ENCODE measurements at places on chromosomes 2 and 18.

- peak; percentile 41 for DNase-seq
Observed at GRCh38 chr2:33477473-33478468, 1.3 kb downstream of the RASGRP3 start.

DNA sequence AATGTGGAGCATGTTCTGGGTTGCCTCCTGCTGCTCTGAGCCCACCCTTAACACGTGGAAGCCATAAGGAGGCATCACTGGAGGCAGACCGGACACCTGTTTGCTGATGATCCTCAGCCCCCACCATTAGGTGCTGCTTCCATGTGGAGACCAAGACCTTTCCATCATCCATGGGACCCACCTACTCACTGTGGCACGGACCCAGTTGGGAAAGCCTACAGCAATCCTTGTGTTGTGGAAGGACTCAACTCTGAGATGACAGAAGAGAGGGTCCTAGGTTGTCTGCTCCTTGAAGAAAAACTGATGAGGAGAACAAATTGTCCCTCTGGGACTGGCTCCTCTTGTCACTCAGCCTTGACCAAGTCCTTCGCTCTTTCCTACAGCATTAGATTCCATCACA lies 86.5 kb upstream of the RAB12 start:
- no peak for DNase-seq

DNA sequence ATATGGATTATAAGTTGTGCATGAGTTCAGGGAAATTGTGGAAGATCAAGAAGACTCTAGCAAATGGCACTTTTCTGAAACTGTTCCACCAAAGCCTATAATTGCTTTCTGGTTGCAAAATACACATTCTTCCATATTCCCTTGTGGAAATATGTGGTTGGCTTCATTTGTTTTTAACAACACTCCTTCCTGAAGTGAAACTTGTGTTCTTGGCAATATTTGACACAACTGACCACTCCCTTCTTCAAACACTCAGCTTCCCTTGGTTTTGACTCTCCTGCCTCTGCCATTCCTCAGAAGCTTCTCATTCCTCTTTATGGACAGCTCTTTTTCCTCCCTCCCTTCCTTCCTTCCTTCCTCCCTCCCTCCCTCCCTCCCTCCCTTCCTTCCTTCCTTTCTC lies 192.3 kb downstream of the PMAIP1 start:
- no peak for DNase-seq

GRCh38 chr18:21162786-21163185 lies 51.2 kb upstream of the ROCK1 start:
- DNase-seq = no peak

DNA sequence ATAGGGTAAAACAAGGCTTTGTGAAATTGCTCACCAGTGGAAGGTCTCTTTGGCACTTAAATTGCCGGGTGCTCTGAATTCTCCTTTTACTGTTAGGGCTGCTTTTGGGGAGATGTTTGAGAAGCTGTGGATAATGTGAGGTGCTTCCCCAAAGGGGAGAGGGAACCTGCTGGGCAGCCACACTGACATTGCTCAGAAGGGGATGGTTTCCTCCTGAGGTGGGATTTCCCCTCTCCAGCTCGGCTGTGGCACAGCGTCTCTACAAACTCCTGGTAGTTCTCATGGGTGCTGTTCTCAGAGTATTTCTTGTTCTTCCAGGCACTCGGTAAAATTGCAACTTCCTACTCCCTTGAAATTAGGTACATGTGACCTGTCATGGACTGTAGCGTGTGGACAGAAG lies 124.2 kb downstream of the LPIN1 start:
- DNase-seq = no peak

DNA sequence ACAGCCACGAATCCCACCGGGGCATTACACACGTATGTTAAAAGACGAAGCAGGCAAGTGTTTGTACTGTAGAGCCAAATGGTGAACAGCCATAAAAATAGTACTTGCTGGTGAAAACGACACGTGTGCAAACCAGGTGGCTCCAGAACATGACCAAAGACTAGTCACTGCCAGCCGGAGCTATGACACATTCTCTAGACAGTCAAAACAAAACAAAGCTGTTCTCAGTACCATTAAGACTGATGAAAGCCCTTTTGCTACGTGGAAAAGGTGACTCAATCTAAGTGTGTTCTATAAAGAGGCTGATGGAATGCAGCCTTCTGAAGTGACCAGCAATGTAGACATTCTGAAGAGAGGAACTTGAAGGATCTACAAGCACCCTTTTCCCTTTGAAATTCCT lies 367.7 kb upstream of the NETO1 start:
- DNase-seq = no peak

DNA sequence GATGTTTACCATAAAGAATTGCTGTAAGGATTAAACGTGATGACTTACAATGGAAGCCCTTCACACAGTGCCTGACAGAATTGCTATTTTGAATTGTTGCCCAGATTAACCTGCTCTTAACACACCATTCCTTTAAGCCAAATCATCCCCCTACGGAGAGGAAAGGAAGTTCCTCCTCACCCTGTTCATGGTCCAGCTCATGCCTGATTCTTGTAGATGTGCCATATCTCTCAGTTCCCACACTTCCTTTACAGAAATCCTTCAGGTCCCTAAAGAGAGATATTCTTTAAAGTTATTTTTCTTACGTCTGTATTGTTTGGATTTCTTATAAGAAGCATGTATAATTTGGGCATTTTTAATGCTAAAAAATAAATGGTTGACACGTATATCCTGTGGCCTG lies 127.5 kb upstream of the DAPL1 start:
- no peak for DNase-seq

GRCh38 chr2:22355816-22356433 lies 1029.1 kb upstream of the KLHL29 start:
- peak; percentile 12 for DNase-seq

GRCh38 chr2:136108463-136108862 lies 9.5 kb downstream of the CXCR4 start:
- DNase-seq = no peak

DNA sequence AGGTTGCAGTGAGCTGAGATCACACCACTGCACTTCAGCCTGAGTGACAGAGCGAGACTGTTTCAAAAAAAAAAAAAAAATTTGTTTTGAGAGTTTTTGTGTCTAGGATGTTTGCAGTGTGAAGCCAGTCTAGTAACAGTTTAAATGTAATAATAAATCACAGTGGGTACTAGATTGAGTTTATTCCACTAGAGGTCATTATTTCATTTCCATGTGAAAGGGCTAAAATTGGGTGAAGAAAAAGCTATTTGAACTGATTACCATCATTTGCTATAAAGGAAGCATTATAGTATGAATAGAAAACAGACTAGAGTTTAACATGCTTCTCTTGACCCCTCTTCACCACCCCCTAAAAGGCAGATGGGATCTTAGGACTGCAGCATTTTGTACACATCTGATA lies 20.3 kb downstream of the SNRPD1 start:
- no peak for DNase-seq

DNA sequence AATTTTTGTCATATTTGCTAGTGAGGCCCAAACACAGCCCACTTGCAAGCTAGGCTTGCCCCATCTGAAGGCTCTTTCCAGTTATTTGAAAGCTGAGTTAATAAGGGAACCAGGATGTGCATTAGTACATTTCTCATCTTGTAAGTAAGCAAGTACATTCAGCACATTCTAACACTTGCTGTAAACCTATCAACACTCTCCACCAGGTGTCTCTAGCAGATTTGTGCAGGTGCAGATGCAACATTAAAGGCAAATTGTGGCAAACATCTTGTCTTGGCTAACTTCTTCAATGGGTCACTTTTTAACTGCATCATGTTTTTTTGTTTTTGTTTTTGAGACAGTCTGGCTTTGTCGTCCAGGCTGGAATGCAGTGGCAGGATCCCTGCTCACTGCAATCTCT lies 25.3 kb upstream of the MFSD6 start:
- no peak for DNase-seq

GRCh38 chr2:152221839-152222238 lies 46.3 kb upstream of the STAM2 start:
- peak; percentile 45 for DNase-seq

- DNase-seq = no peak
Observed at GRCh38 chr18:78540636-78541529, 438.7 kb upstream of the SALL3 start.

DNA sequence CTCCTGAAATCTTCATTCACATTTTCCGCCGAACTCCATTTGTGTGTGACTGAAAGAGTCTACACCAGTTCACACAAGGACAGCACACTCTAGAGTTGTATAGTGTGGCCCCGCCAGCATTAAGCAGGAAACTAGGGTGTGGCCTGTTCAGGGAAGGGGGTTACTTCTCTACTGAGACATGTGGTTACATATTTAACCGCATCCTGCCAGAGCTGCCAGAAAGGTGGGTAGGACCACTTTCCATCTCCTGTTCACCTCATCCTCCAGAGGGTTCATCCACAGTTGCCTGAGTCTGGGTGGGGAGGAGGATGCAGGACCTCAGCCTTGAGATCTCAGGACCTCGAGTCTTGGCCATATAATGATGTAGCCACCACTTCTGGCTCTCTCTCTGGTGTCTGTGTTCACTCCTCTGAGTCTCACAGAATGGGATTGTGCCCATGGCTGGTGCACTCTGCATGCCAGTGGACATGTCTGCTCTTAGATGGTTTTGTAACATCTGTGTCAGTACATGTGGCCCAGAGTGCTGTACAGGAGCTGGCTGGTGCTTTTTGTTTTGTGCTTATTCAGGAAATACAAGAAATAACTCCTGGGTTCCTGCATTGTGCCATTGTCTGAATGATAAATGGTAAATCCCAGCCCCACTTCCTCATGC lies 7.7 kb upstream of the SP140L start:
- no peak for DNase-seq

DNA sequence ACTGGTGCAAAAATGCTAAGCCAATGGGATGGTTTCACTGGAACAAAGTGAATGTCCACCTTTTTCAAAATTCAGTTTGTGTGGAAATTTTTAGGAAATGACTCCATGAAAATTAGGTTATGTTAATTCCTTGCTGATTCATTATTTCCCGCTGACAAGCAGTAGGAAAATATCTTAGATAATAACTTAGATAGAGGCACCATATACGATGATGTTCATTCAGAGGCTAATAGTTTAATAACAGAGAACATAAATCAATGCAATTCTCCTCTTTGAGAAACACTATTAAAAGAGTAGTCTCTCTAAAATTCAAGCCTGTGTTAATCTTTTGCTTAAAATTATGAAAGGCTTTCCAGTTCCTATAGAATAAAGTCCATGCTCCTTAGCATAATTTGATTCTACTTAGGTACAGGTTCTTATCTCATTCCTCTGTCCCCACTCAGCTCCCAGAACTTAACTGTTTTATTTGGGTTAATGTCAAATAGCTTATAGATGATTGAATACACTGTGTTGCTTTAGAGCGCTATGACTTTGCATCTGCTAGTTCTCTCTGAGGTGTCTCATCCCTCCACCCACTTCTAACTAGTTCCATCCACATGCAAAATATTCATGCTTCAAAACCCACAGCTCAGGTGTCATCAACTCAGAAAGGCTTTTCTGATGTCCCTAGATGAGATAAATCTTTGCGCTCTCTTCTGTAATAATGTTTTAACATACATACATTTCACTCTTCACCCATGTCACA lies 503.6 kb downstream of the ERBB4 start:
- no peak for DNase-seq

DNA sequence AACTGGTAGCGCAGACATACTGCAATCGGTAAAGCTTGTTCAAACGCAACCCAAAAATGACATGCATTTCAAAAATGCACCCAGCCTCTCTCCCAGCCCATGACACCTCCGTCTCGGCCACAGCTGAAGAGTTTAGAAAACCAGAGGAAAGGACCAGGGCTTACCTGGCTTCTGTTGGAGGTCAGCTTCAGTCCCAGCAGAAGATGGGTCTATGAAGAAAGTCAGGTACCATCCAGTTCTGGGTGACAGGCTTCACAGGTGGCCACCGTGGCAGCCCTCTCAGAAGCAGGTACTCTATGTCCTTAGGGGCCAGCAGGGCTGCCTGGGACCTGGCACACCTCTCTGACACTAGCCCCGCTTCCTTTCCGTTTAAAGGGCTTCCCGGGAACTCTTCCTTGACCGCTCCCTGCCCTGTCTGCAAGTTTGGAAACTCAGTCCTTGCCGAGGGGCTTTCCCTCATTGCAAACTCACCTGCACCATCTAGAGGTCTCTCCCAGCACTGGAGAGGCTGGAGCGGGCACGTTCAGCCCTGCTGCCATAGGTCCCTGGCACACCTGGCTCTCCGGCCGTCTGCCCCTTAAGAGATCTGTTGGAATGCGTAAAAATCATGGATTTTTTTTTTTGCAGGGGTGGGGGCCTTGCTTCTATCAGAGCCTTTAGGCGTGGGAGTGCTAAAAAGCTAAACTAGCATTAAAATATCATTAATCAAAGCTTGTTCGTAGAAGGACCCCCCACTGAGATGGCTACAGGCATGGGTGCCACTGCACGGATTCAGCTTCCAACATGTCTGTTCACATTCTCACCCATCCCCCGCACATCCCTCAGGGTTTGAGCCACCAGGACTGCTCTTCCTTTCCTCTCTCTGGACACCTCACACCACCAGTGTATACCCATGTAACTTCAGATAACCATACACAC lies at the start of gene EDAR:
Gene EDAR, minus strand, starts transcription at position 425 of the 918 bp plus-strand sequence. CDS start 58,206 bp downstream, outside the sequence.
- peak; percentile 7 for DNase-seq

DNA sequence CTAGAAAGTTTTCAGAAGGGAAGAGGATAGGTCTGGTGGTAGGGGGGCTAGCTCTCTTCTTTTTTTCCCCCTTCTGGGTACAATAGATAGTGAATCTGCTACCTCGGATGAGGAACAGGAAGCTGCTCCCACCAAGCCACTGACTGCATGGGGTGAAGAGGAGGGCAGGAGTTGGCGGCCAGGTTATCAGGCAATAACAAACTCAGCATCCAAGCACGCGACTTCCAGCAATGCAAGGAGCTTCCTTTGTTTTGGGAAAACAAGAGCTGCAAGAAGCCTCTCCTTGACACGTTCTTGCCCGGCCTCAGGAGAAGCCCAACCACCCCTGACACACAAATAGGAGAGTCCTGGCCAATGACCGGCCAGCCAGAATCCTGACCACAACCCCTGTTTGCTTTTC lies 32.2 kb downstream of the NHEJ1 start:
- DNase-seq = no peak

DNA sequence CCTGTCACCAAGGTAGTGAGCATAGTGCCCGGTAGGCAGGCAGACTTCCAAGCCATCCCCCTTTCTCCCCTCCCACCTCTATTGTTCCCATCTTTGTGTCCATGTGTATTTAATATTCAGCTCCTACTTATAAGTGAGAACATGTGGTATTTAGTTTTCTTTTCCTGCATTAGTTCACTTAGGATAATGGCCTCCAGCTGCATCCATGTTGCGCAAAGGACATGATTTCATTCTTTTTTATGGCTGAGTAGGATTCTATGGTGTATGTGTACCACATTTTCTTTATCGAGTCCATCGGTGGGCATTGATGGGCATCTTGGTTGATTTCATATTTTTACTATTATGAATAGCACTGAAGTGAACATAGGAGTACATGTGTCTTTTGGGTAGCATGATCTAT lies 35.3 kb downstream of the MMADHC start:
- DNase-seq = no peak

- peak; percentile 27 for DNase-seq
Observed at GRCh38 chr18:5630057-5630899, 86.5 kb upstream of the EPB41L3 start.

GRCh38 chr2:100274076-100274475 lies 48.2 kb downstream of the LONRF2 start:
- DNase-seq = no peak

DNA sequence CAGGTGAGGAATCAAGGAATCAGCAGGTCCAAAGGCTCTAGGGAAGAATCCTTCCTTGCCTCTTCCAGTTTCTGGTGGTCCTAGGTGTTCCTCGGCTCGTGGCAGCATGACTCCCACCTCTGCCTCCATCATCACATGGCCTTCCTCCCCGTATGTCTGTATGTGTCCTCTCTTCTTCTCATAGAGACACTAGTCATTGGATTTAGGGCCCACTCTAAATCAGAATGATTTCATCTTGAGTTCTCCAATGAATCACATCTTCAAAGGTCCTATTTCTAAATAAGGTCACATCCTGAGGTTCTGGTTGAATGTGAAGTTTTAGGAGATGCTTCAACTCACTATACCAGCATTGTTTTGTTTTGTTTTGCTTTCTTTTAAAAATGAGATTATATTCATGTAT lies 11.1 kb upstream of the AGFG1 start:
- no peak for DNase-seq
